Kidney tubule cell (primary cell): ENCODE measurements at places on chromosomes 16 and 17.

- DNase-seq, result peak; percentile 93
These were observed 934 bp downstream of the MAFG start for GRCh38 chr17:81926451-81927151.

DNA sequence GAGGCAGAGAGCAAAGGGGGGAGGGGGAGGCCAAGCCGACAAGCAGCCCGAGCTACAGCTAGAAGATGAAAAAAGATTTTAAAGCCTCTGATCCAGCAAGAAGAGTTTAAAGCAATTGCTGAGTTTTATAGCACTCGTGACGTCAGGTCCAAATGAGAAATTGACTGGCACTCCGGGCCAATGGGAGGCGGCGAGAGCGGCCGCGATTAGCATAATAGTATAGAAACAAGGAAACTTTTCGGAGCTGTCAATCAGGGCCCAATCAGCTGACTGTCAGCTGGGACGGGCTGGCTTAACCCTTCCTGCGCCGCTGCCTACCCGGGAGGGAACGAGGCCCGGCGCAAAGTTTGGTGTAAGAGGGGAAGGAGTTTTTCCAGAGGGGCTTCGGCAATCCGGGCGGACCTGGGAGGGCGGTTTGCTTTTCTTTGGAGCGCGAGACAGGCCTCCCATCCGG, at the start of gene MAF:
MAF (minus strand) TSS at position 100 of the 454 bp plus-strand sequence. CDS start 835 bp downstream, outside the sequence.
- DNase-seq, result peak; percentile 95

DNA sequence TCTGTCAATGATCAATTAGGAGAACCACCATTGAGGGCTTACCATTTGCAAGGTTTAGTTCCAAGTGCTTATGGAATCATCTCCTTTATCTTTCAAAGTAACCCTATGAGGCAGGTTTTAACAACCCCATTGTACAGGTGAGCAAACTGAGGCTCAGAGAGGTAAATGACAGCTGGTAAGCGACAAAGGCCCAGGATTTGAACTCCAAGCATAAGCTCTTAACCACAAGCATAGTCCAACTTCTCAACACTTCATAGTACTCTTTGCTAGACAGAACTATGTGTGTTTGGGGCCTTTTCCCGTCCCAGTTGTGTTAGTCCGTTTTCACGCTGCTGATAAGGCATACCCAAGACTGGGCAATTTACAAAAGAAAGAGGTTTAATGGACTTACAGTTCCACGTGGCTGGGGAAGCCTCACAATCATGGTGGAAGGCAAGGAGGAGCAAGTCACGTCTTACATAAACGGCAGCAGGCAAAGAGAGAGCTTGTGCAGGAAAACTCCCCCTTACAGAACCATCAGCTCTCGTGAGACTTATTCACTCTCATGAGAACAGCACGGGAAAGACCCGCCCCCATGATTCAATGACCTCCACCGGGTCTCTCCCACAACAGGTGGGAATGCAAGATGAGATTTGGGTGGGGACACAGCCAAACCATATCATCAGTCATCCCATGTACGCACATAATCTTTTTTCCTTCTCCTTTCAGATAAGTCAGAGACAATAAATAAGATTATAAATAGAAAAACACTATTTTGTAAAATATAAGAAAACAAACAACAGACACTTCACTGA, 6.4 kb downstream of the RPH3AL start:
- no peak for DNase-seq

GRCh38 chr16:26281381-26282110, 589.8 kb downstream of the HS3ST4 start:
- DNase-seq, result no peak

- peak; percentile 66 for DNase-seq
These were observed 37.6 kb downstream of the ARHGAP27 start for GRCh38 chr17:45394913-45395568.

DNA sequence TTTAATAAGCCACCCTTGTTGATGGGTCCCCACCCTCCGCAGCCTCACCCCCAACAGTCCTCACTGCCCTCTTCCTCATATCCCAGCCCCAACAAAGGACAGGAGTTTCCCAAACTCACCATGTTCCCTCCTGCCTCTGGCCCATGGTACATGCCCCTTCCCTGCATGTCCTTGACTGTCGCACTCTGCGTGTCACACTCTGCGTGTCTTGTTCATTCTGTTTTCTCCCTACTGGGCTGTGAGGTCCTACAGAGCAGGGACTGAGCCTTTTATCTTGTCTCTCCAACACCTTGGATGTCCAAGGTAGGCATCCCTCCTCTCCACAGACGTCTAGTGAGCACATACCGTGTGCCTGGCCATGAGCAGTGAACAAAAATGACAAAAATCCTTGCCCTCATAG, 154.7 kb downstream of the SOCS1 start:
- DNase-seq, result no peak

- no peak for DNase-seq
These were observed 4.5 kb upstream of the EFNB3 start for GRCh38 chr17:7700510-7700909.

GRCh38 chr16:19127674-19128131, 13.9 kb downstream of the ITPRIPL2 start:
- DNase-seq, result no peak

GRCh38 chr17:71664861-71665260, 456.0 kb upstream of the SOX9 start:
- no peak for DNase-seq

DNA sequence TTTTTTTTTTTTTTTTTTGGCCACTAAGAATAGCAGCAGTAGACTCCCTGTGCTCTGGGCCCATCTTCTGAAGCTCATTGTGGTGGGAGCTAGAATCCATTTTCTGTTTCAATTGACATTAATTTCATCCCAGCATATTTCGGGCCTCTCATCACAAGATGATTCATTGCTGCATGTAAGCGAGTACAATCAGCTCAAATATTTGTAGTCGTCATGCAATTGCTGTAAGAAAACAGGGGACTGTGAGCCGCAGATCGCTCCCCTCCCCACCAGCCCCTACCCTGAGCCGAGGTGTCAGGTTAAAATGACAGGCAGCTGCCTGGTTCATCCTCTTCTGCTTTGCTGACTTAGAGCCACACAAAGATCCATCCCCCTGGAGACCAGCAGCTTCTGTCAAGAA, 358.8 kb upstream of the CDH5 start:
- no peak for DNase-seq

GRCh38 chr17:49402706-49403105, 12.0 kb downstream of the PHB1 start:
- DNase-seq, result no peak

GRCh38 chr16:68995011-68995504, 110.4 kb upstream of the HAS3 start:
- DNase-seq, result peak; percentile 82

DNA sequence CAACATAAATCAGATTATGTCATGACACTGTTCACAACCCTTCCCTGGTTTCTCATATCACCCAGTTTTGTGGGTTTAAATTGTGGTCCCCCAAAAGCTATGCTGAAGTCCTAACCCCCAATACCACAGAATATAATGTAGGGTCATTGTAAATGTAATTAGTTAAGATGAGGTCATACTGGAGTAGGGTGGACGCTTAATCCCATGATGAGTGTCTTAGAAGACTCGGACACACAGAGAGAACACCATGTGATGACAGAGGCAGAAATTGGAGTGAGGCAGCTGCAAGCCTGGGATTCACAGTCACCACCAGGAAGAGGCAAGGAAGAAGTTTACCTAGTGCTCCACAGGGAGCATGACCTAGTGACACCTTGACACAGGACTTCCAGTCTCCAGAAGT, 197.8 kb downstream of the SALL1 start:
- DNase-seq, result no peak

DNA sequence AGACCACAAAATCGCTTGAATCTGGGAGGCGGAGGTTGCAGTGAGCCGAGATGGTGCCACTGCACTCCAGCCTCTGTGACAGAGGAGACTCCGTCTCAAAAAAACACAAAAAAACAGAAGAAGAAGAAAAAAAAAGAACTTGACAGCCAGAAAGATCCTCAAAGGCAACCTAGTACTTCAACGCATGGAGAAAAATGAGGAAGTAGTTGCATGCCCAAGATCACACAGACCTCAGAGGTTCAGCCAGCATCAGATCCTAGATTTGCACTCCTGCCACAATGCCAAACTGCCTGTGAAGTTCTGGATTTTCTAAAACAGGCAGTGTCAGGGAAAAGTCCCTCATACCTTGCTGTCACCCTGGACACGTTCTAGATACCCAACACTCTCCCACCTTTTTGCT, 1.5 kb downstream of the ATPAF2 start:
- no peak for DNase-seq

- no peak for DNase-seq
These were observed 7.5 kb downstream of the MLLT6 start for GRCh38 chr17:38712593-38712992.

GRCh38 chr17:70028978-70029767, 45.9 kb upstream of the KCNJ16 start:
- DNase-seq, result no peak

DNA sequence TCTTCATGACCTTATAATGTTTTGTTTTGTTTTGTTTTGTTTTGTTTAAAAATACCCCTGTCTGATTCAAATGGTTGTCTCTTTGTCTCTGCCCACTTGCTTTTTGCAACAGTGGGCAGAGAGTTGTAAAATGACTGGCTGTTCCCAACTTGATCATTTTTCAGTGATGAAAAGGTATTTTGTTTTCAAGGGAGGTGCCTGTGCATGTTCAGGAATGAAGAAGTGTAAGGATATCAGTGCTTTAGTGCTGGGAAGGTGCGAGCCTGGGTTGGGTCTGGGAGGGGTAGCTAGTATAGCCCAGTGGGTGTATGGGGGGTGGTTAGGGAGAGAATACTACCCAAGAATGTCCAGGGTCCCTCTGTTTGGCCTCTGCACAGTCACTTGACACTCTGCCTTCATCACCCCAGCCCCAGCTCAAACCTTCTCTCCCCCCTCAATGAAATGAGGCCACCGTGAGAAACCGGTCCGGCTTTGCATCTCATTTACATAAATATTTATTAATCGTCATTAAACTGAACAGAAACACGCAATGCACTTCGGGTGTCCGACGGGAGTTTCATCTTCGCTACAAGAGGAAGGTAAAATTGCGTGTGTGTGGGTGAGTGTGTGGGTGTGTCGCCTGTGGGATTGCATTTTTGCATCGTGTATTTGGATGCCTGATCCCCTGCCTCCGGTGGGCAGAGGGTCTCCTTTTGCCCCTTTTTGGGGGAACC, 4.3 kb downstream of the NEUROD2 start:
- no peak for DNase-seq

DNA sequence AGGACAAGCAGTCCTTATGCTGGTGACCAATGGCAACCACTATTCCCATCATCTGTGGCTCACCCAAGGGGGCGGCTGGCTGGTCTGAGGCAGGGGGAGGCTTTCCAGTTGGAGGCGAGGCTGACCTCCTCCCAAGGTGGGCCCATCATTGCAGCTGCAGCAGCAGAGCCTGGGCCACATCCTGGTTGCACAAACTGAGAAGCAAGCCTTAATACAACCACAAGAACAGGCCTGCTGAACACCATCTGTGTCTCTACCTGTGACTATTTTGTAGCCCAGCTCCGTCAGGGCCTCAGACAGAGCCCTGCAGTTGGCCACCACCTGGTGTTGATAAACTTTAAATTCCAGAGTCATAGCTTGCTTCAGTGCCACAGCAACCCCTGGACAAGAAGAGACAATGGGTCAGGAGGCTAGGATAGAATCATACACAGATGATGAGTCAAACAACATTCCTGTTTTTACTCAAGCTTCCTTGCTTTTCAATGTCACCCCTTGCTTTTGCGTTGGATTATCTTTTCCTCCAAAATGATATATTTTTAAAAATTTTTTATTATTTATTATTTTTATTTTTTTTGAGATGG, 17.9 kb downstream of the SMCR8 start:
- peak; percentile 28 for DNase-seq

DNA sequence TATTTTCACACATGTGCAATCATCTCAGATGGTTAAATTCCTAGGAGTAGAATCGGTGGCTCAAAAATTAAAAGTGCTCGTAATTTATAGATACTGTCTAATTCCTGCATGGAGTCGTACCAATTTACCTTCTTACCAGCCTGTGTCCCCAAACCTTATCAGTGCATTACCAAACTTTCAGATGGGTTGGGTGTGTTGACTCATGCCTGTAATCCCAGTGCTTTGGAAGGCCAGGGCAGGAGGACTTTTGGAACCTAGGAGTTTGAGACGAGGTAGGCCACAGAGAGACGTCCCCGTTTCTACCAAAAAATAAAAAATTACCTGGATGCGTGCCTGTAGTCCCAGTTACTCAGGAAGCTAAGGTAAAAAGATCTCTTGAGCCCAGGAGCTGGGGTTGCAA, 34.5 kb upstream of the GPRC5B start:
- DNase-seq, result no peak

- peak; percentile 69 for DNase-seq
These were observed at the start of gene ZNF629 for GRCh38 chr16:30786936-30787612. Gene ZNF629 (minus strand): TSS chr16:30787205. CDS start chr16:30784482, 2,723 bp downstream.

DNA sequence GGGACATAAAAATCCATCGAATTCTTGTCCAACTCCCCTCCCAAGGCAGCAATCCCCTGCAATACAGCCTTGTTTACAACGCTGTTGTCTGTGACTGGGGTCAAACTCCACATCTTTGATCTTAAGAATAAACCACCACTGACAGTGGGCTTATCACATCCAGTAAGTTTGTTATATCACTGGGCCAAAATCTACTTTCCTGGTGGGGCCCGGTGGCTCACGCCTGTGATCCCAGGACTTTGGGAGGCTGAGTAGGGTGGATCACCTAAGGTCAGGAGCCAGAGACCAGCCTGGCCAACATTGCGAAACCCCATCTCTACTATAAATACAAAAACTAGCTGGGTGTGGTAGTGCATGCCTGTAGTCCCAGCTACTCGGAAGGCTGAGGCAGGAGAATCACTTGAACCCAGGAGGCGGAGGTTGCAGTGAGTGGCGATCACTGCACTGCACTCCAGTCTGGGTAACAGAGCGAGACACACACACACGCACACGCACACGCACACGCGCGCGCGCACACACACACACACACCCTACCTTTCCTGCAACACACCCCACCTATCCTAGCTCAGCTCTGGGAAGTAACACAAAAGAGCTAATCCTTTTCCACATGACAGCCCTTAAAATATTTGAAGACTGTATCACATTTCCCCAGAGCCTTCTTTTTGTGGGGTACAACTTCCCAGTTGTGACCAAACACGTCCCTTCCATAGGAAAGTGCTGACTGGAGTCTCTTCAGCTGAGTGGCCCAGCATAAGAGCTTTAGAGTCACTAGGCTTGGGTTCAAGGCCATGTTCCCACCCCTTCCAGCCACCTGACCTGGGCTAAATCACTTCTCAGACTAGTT, 20.9 kb upstream of the ABCC1 start:
- DNase-seq, result peak; percentile 20

DNA sequence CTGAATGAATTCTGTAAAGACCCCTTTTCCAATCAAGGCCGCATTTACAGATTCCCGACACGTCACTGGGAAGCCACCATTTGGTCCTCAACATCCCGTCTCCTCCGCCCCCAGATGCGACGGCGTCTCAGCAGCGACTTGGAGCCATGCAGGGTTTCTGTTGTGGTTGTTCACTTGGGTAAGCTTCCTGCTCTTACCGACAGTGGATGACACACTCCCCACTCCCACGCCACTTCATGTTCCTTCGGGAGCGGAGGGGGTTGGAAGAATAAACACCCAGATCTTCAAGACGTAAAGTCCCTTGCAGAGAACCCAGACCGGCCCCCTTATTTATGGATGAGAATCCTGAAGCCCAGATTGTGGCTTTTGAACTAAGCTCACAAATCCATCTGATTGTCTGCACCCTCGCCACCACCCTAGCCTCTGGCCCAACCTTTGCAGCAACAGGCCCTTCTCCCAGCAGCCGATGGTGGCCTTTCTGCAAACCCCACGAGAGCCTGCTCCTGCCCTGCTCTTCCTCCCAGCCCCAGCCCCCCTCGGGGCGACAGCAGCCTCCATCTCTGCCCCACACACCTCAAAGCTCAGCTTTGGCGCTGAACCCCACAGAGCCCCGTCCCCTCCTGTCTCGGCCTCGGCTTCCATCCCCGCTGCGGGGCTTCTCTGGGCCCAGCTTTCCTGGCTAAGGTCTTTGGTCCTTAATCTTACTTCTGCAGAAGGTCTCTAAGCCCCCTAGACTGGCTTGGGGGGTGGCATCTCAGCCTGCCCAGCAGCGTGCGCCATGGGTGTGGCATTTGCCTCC, 19.0 kb upstream of the OSGIN1 start:
- no peak for DNase-seq
